ENCODE measurements at places on chromosomes 6 and 20.

DNA sequence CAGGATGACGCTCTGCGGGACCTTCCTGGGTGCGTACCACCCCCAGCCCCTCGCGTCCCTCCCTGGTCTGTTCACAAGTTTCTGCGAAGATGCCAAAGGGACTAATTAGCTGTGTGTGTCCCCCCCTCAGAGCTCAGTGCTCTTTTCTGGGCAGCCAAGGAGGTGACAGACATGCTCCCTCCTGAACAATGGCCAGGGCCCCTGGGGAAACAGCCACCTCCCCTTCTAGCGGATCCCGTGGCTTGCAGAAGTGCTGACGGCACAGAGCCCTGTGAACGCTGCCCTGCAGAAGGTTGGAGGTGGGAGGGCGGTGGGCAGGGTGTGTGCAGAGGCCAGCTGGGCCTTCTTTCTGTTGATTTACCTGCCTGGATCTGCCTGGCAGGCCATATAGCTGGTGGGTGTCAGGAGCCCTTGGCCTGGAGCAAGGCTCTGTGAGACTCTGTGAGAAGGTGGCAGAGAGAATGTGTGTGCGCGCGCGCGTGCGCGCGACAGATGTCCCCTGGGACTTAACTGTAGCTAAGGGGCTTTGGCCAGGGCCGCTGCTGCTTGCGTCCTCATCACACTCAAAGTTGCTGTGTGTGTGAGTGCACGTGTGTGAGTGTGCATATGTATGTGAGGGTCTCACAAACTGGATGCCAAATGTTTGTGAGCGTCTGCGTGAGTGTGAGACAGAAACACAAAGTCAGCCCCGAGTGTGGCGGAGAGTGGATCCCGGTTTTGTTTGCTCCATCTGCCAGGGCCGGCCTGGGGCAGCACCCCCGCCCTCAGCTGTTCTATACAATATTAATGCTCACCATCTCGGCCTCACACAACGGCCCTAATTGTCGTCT is 3.5 kb upstream of the MYT1 start:
- DNase-seq: no peak

DNA sequence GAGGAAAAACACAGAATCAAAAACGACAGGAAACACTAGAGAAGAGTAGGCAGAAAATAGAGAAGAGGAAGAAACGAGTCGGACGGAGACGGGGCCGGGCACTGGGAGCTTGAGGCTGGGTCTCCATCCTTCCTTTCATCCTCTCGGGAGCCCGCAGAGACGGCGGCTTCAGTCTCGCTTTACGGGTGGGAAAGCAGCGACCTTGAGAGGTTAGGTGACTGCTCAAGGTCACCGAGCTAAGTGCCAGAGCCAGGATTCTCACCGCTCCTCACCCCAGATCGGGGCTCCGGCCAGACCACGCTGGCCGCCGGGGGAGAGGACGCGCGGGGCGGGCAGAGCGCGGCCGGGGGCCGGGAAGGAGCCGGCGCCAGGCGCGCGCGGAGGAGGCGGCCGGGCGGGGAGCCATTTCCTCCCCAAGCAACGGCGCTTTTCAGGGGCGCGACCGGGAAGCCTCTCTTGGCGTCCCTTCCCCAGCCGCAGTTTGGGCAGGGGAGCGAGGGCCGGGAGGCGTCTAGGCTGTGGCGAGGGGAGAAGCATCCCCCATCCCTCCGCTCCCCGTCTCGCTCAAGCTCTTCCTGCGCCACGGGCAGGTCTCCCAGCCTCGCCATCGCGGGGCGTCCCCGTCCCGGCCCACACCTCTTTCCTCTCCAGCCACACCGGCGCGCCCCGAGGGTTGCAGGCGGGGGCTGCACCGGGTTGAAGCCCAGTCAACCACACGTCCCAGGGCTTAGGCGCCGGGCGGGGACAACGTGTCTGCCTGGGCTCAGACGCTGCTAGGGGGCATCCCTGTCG is 24.1 kb upstream of the MAP3K7 start:
- no peak for DNase-seq

- DNase-seq: no peak
Measured at GRCh38 chr6:139194740-139195139, 59.9 kb downstream of the HECA start.

DNA sequence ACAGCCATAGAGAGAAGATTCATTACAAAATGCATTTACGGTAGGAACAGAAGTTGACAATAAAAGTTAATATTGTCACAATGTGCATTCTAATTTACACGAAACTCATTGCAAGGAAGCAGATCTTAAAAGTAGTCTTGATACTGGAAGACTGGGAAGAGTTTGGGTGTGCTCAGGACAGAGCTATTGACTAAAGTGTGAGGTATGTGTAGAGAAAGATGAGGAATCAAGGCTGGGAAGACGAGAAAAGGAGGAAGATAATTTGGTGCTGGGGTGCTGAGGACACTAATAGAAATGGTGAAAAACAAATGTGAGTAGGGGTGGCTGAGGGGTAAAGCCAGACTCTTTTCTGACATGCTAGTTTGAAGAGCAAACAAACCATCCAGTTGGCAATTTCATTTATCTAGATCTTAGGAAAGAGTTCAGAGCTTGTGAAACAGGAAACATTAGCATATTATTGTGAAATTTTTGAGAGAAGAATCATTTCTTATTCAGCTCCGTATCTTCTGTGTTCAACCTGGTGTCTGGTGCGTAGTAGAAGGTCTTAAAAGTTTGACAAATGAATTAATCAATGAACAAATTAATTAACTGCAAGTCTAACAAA is 72.7 kb downstream of the ELOVL4 start:
- DNase-seq: no peak

DNA sequence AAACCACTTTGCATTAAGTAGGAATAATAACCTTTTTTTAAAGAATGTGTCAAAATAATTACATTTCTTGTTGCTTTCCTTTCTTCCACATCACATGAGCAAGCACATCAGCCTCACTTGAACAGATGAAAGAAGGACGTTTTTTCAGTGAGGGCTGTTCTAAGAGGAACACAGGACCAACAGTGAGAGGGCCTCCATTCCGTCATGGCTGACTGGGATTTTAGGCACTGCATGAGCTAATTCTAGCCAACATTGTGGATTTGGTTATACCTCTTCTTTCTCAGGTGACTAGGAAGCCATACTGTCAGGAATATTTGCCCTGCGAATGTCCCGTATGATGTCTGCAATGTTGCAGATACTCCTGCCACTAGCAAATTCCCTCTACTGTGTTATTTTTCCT is 87.6 kb downstream of the LINC00237 start:
- no peak for DNase-seq

DNA sequence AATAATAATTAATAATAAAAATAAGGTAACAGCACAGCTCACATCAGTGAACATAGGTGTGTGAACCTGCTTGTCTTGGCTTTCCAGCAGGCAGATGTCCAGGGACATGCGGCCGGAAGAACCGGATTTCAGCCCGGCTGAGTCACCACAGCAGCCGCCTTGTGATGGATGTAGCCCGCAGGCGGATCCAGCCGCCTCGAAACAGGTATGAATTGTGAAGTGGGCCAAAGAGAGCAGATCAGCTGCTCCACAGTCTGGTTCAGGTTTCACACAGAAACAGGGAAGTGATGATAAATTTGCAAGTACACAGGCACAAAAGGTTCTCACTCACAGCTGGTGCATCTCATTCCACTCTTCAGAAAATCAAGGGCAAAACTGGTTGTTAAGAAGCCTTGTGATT is 55.1 kb downstream of the ID4 start:
- no peak for DNase-seq

- DNase-seq: no peak
Measured at GRCh38 chr6:144582939-144583613, 297.9 kb downstream of the UTRN start.

- DNase-seq: no peak
Measured at GRCh38 chr6:11609324-11610071, 71.9 kb downstream of the TMEM170B start.

DNA sequence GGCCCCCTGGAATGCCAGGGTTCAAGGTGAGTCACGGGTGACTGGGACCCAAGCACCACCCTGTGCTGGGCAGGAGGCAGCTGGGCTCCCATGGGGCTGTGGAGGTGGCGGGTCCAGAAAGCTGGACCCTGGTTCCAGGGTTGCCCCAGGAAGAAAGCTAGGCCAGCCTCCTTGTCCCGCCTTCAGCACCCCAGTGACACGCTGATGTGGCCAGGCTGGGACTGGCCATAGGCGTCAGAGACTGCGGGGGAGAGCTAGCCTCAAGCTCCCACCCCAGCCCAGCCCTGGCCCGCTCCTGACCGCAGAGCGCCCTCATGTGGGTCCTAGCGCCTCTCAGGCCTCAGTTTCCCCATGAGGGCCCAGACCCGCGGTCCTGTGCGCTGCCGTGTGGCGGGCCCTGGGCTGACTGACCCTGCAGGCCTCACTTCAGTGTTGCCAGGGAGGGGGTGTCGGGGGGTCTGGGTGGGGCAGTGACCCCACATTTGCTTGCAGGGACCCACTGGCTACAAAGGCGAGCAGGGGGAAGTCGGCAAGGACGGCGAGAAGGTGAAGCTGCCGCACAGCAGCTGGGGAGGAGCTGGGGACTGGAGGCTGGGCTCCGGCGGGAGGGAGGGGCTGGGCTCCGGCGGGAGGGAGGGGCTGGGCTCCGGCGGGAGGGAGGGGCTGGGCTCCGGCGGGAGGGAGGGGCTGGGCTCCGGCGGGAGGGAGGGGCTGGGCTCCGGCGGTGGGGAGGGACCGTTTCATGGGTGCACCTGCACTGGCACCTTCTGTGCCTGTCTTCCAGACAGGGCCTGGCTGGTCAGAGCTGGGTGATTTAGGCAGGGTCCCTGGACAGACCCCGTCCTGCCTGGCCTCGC is 7.9 kb downstream of the COL9A3 start:
- no peak for DNase-seq

DNA sequence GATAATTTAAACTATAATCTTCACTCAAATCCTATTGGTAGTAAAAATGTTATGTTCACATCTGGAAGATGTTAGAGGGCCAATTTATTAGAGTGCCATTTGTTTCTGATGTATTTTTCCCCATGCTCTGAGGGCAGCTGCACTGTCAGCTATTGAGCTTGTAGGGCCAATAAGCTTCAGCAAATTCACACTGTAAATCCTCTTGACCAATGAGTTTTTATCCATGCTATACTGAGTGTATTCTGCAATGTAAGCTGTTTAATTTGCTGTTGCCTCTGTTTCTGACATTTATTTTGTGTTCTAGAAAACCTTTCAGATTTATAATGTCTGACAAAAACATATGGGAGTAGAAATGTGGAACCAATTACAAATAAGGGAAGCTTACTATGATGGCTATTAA is 62.6 kb downstream of the OGFRL1 start:
- no peak for DNase-seq

- no peak for DNase-seq
Measured at GRCh38 chr6:169141671-169142537, 111.7 kb downstream of the THBS2 start.

DNA sequence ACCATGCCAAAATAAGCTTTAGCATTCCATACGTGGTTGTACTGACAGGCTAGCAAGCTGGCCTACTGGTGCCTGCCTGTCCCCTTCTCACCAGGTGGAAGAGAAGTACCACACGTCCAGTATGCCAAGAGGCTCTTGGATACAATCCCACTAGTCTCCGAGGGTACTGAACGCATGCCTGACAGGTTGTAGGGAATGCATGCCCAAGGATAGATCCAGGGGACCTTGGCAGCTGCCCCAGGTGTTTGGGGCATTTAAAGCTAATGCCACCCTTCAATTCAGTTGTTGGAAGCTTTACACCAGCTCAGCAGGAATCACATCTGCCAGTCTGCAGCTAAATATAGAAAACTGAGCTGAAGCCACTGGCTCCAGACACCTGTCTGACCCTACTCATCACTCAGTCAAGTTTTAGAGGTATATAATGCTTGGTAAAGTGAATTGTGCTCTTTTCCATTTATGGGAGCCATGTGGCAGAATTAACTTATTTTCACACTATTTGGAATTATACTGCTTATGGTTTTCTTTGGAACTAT is 4.9 kb downstream of the TUBB2B start:
- no peak for DNase-seq

GRCh38 chr6:126372626-126373025 is 32.7 kb downstream of the CENPW start:
- DNase-seq: no peak

DNA sequence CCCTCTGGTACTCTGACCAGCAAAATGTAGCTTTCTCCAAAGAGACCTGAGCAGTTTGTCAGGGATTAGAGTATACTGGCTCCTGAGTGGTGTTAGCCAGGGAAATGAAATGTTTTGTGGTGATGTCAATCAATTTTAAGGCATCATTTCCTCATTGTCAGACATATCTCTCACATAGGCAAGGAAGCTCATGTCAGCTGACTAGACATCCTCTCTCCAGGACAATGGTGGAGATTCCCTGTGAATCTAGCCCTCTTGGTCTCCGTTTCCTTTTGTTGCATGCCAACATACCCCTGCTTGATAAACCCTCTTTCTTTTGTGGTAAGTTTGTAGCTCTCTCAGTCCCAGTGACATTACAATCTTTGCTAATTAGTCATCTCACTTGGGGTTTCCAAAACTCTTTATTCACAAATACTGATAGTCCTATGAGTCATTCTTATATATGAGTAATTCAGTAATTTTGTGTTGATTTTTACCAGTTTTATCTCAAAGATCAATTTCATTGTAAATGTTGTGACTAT is 135.6 kb upstream of the PTPRK start:
- peak; percentile 28 for DNase-seq

GRCh38 chr20:63196768-63197470 is 19.0 kb downstream of the YTHDF1 start:
- no peak for DNase-seq

- no peak for DNase-seq
Measured at GRCh38 chr6:30144811-30145210, 8.9 kb downstream of the TRIM40 start.

- no peak for DNase-seq
Measured at GRCh38 chr6:44257025-44257752, at the start of gene SLC35B2. SLC35B2 (minus strand) TSS chr6:44257528; CDS start chr6:44257410, 118 bp downstream.

DNA sequence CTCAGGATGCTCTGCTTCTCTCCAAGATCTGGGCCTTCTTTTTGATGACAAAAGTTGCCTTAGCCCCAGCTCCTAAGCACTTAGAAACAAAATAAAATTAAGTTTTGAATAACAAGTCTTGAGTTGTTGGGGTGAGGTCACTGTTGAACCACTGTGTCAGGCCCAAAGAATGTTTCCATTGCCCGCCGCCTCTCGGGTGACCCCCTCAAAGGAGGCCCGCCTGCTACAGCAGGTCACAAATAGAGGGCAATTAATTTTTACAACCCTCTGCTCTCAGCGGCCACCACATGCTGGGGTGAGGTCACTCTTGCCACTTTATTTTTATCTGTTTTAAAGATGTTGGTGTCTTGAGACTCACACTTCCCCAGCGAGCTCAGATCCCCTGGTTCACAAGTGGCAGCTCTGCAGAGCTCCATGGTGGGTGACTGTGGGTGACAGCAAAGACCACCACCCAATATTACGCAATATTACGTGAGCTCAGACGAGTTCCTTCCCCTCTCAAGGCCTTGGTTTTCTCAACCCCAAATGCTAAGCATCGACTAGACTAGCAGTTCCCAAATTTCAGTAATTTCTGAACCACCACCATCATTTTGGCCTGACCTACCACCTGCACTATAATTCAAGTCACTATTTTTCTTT is 247.7 kb upstream of the PMEPA1 start:
- no peak for DNase-seq

DNA sequence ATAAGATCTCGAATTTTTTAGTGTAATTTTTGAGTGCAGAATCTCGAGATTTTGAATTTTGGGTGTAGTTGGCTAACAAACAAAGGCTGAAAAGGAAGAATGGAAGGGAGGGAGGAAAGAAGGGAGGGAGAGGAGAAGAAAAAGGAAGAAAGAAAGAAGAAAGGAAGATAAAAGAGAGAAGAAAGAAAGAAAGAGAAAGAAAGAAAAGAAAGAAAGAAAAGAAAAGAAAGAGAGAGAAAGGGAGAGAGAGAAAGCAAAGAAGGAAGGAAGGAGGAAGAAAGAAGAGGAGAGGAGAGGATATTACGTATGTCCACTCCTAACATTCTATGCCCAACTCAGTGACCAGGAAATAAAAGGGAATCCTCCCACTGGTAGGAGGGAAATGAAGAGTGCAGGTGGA is 169.6 kb downstream of the TBXT start:
- no peak for DNase-seq

- no peak for DNase-seq
Measured at GRCh38 chr6:132952031-132952867, 137.9 kb downstream of the RPS12 start.
